ENCODE measurements at places on chromosomes 4 and X.

- DNase-seq, result no peak
Measured at GRCh38 chr4:140829825-140830224, 73.6 kb upstream of the TBC1D9 start.

- peak; percentile 13 for DNase-seq
Measured at GRCh38 chrX:100368167-100368566, 41.9 kb downstream of the PCDH19 start.

DNA sequence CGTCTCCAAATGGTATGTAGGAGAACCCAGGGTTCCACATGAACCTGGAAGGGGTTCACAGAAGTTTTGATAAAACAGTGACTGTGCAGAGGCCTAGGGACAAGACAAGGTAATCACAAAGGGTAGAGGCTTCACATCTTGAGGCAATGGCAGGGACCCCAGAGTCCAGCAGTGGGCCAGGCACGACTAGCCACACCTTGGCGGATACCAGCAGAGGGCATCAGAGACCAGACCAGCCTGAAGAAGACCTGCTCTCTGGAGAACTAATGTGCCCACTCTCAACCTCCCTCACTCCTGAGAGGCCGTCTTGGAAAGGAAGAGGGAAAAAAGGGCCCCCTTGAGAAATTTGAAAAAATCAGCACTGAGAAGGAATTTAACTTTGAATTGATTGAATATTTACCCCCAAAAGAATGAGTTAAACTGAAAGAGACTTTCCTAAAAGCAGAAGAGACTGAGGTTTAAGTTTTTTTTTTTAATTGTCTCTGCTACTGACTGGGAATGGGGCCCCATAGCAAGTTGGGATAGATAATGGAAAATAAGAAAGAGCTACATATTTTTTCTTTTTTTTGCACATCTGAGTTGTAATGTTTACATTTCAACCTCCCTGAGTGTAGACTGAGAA, 243.8 kb upstream of the JADE1 start:
- DNase-seq, result no peak

GRCh38 chr4:39256436-39256835, 74.1 kb downstream of the WDR19 start:
- DNase-seq, result no peak

DNA sequence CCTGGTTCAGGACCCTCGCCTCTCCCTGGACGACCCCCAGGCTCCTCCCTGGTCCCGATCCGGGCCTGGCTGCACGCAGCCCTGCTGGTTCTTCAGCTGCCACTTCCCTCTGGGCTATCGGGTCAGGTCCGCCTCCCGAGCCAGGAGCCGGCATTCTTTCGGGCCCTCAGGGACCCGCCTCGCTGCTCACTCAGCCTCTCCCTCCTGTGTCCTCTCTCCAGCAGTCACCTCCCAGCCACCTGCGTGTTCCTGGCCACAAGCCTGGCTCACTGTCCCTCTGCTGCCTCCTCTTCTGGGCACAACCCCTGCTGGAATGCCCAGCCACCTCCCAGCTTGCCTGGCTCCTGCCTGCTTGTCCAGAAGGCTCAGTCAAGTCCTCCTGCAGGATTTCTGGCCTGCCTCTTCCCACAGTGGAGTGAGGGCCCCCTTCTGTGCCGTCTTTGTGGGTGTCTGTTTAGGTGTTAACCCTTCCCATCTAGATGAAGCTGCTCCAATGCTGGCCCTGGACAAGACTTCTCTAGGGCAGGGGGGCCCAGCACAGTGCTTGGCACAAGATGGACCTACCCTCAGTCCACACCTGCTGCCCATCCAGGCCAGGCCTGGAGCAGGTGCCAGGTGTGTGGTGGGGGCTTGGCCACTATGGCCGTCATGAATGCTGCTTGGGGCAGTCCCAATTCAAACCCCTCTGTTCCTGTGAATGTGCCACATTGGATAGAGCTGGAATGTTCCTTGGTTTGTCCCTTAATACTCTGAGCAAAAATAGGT, 2.2 kb downstream of the WFS1 start:
- DNase-seq, result no peak

DNA sequence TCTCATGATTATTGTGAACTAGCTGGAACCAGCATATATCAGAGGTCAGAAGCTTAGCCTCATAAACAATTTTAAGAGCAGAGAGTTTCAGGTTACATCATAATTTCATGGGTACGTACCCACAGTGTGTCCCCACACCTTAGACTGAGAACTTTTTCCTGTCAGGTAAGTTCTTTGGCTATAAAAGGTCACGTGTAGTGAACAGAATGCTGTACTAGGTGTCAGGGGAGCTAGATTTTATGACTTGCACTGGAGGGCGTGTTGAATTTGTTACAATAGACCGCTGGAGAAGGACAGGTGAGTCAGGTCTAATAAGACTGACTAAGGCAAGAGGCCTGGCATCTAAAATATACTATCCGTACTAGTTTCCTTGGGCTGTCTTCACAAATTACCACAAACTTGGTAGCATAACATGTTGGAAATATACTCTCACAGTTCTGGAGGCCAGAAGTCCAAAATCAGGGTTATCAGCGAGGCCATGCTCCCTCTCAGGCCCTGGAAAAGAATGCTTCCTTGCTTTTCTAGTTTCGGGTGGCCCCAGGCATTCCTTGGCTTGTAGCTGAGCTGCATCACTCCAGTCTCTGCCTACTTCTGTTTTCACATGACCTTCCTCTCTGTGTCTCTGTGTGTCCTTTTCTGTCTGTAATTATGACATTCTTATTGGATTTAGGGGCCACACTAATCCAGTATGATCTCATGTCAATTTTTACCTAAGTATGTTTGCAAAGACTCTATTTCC, 512.0 kb upstream of the NR3C2 start:
- DNase-seq, result no peak

GRCh38 chrX:97398030-97398551, 514.4 kb downstream of the RPA4 start:
- no peak for DNase-seq

GRCh38 chrX:76439188-76439587, 11.7 kb downstream of the MAGEE1 start:
- DNase-seq, result no peak

DNA sequence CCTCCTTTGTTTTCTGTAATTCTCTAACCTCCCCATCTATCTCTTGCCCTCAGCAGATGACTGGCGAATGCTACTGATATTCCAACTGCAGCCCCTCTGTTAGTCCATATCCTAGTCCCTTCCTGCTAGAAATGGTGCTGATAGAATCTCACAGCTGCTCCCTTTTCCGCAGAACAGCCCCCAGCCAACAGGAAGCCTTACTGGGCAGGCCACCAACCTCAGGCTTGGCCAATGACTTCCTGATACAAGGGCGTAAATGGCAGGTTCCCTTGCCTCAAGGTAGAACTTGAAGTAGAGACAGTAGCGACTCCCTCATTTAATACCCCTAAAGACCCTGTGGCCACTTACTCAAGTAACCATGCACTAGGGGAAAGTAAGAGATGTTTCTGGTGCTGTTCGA, 26.7 kb upstream of the SLC2A9 start:
- DNase-seq, result no peak

DNA sequence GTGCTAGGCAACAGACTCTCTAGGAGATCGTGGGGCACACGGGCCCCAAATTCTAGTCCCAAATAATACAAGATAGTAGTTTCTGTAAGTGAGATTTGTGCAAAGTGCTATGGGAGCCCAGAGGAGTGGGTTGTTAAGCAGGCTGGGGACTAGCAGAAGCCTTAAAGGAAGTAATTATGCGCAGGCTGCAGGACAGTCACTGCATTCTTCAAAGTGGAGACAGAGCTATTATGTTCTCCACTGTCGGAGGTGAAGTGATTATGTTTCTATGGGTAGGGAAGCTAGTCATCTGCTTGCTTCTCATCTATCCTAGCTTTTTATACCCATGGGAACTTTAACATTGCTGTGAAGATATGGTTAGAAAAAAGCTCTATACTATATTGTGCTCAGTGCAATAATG, 154.2 kb downstream of the CPE start:
- peak; percentile 9 for DNase-seq

DNA sequence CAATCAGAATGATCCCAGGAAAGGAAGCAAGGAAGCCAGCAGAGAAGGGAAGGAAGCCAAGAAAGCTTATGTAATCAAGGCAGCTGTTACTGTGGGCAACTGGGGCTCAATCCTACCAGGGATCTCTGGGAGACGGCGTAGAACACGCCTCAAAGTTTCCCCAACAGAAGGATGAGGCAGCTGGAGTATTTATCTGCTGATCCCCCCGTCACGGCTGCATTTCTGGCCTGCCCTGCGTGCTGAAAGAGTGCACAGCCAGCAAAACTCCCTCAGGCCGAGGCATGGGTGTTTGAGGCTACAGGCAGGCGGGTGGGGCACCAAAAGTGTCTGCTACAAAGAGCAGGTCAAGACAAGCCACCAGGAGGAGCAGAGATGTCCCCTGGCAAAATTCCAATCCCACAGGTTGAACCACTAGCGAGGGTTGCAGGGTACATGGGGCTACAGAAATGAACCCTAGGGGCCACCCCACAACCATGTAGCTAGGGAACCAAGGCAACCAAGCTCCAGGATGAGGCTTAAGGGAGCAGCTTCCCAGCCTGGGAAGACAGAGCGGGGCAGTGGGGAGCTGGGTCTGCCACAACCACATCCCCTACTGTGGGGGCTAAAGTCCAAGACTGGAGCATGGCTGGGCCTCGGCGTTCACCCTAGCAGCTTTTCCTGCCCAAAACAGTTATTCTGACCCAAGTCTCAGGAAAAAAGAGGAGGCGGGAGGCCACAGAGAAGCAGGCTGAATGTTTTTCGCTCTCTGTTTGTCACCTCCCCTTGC, 113.4 kb downstream of the BCOR start:
- DNase-seq, result no peak

GRCh38 chrX:135347381-135348016, 38.2 kb downstream of the ETDC start:
- no peak for DNase-seq

- DNase-seq, result no peak
Measured at GRCh38 chrX:52424656-52425055, 55.8 kb downstream of the XAGE2 start.

DNA sequence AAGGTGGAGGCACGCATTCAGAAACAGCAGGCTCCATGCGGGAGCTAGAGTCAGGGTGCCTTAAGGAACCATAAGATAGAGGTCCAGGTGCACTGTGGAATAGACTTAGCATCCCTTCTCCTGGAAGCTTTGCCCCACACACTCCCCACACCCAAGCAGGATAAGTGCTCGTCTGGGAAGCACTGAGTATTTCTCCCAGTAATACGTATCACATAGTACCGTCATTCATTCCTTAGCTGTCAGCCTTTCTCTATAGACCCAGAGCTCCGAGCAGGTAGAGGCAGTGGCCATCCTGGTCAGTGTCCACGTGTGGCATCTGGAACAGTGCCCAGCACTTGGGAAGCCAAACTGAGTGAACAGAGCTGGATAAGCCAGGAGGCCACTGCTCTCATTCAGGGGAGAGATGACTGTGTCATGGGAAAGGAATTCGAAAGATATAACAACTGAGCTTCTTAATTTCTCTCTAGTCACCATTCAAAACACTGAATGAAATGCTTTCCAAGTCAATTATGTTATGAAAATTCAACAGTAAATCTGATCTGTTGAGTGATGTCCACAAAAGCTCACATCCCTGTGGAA, 9.9 kb downstream of the APBB2 start:
- DNase-seq, result no peak

- DNase-seq, result no peak
Measured at GRCh38 chr4:78796526-78796925, 20.4 kb downstream of the BMP2K start.

DNA sequence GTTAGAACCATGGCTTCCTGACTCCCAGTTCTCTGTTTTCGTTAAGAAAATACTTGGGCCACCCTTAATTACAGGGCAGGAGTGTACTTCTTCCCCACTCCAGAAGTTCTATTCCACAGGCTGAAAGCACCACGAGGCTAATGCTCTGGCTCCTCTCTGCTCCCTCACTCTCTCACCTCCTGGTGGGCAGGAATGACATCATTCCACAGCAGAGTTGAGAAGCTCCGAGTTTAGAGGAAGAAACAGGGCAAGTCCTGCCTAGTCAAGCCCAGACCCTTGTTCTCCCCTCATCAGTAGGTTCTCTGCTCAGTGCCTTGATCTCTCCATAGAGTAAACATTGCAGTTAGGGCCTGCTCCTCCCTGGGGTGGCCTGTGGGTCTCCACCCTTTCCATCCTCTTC, 343.8 kb upstream of the CLNK start:
- no peak for DNase-seq

GRCh38 chrX:15786915-15787314, 3.4 kb upstream of the ZRSR2 start:
- DNase-seq, result peak; percentile 22

DNA sequence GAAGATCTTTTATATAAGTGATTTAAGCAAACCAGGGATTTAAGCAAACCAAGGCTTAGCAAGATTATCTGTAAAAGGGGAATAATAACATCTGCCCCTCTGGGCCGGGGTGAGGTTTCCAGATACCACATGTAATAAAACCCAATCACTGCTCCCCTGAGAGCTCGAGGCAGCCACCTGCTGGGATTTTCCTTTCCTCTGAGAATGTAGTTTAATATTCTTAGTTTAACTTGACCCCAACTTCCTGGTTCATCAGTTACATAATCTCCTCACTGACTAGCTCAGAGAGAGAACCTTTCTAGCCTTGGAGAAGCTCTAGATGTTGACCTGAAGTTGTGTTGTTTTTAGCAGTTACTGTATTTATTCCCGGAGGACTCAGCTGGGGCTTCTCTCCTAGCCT, 322.4 kb downstream of the ARHGAP10 start:
- DNase-seq, result no peak

DNA sequence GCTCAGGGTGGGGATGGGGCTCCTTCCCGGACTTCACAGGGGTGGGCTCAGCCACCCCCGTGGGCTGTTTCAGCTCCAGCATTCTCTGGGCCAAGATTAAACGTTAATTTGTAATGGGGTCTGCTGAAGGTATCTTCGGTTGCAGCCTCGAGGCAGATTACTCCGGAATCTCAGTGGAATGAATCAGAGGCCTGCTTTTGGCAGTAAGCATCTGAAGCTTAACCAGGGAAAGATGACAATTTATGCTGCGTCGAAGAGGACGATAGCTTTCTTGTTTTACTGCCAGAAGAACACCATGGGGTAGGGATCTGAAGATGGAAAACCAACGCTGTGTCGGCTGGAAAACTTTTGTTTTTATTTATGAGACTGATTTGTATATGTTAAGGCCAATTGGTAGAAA, 129.2 kb upstream of the MSX1 start:
- DNase-seq, result no peak

DNA sequence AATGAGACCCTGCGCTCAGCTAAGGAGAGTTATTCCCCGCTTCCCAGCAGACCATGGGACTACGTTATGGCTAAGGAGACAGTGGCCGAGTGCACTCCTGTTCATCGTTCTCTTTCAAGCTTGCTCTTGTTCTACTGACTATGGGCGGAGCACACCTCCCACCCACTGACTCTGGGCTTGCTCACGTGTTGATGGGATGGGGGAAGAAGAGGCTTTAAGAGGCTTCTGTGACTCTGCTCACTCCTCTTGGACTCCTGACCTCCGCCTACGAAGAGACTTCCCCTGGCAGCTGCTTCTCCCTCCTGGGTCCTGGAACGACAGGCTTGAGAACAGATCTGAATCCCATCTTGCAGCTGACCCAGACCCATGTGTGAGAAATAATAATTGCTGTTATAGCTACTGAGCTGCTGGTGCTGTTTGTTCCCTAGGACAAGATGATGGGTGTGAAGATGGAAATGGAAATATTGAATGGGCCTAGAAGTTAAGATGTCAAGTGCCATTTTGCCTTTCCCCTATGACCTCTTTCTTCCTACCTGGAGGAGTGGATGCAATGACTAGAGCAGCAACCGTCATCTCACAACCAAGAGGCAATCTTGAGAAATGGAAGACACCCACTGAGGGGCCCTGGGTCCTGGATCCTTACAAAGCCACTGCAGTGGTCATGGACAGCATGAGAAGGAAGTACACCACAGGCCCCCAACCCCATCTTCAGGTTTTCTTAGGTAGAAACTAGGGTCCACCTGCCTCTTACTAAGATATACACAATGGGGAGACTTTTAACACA, 38.7 kb upstream of the IRAK1 start:
- no peak for DNase-seq

GRCh38 chrX:30904186-30904585, 15.1 kb upstream of the TAB3 start:
- DNase-seq, result no peak

Data from NCI-H2081 (cell line).